Thymus (tissue), 14 donors: ENCODE measurements at places on chromosomes 2 and 18. TPM values are rescaled to one million over a fixed set of nuclear protein-coding genes. Genes with fewer than 3 reads are reported as not detected.

ASB18 gene
- total RNA-seq: not detected

MYO3B gene
- total RNA-seq: 0.71 TPM

RPRM gene
- total RNA-seq: 0.38 TPM

MPPE1 gene
- 30.8 TPM for total RNA-seq

IL1F10 gene
- not detected for total RNA-seq

PDK1 gene
- 27.4 TPM for total RNA-seq
